H9 (cell line): ENCODE measurements at places on chromosomes 11 and 22. TPM values are rescaled to one million over a fixed set of nuclear protein-coding genes. Genes with fewer than 3 reads are reported as not detected.

GRCh38 chr11:58999291-58999680 lies 60.0 kb downstream of the GLYATL1 start:
- no peaks in the 10 kb centered on the region for H3K4me1 ChIP-seq
- no peak overlapping the region for H3K27ac ChIP-seq
- H3K4me3 ChIP-seq, result no peak overlapping the region
- H3K27me3 ChIP-seq, result no peaks in the 10 kb centered on the region
- DNase-seq, result no peak

DNA sequence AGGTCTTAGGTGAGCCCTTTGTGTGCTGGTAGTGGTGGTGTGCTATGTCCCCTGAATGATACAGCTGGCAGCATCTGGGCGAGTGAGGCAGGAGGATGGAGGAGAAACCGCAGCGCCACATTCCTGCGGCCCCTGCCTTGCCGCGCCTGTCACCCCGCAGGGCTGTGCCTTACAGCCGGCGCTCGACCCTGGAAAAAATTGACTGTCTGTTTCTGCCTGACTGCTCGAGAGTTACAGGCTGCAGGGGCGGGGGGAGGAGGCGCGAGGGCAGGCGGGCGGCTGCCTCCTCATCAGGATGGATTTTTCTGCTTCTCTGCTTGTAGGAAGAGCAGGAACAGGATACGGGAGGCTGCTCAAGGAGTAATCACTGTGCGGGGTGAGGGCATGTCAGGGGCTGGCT lies 443.4 kb downstream of the MIAT start:
- peak; percentile 57 for DNase-seq
- H3K4me3 ChIP-seq, result peak overlapping the region; percentile 21
- H3K36me3 ChIP-seq, result no peaks in the 10 kb centered on the region
- H3K27me3 ChIP-seq, result no peaks in the 10 kb centered on the region
- no peaks in the 10 kb centered on the region for H3K4me1 ChIP-seq

The RFPL1 gene
- not detected in 2 replicates for total RNA-seq

The GLB1L2 gene
- total RNA-seq, result 2.0 and 2.4 TPM in 2 replicates

The YAP1 gene
- 124 TPM in 2 replicates for total RNA-seq
